CD4-positive, alpha-beta T cell treated with Interleukin-17A for 1 hour (primary cell): ENCODE measurements at places on chromosomes 6 and 20.

DNA sequence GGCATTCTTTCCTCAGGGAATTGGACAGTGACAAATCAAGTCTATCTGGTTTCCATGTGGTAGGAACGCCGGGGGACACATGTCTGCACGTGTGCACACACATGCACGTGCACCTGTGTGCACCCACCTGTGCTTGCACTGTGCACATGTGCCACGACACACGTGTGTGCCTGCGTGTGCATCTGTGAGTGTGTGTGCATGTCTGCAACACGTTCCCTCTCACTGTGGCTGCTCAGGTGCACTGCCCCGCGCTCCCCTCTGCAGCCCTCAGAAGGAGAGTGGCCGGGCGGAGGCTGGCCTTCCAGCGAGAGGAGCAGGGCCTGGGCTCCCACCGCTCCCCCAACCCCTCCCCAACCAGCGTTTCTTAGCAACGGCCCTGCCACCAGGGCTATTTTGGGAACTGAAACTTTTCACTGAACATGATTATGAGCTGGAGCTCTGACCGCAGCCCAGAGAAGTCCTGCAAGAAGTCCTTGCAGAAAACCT lies 147.8 kb downstream of the PHACTR3 start:
- no peak for DNase-seq

DNA sequence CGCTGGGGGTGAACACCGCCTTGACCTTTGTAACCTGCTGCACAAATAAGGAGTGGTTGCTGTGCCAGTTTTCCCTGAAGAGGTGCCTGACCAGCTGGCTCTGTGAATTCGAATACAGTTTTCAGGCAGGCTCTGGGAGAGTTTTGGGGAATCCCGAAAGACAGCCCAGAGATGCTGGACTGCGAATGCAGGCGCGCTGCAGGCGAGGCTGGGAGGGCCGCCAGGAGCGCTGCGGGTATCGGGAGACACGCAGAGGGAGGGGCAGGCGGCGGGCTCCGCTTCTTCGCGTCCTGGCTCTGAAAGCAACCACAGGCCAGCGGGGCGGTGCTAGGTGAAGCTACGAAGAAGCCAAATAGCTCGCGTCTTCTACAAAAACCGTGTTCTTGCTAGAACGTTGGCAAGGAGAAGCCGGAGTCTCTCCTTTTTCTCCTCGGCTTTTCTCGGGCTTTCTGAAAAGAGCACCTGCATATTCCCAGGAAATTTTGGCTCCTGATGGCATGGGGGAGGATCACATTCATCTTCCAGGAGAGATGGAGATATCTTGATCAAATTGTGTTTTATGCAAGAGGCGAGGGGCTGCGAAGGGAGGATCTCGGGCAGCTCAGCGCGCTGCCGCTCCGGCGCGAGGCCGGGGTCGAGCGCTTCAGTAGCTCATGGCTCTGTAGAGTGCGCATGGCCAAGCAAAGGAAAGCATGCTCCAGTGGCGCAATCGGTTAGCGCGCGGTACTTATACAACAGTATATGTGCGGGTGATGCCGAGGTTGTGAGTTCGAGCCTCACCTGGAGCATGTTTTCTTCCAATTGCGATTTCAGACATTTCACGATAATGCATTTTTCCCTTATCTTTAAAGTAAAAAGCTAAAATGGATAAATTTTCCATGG lies 158.1 kb upstream of the ZNF184 start:
- DNase-seq: no peak

DNA sequence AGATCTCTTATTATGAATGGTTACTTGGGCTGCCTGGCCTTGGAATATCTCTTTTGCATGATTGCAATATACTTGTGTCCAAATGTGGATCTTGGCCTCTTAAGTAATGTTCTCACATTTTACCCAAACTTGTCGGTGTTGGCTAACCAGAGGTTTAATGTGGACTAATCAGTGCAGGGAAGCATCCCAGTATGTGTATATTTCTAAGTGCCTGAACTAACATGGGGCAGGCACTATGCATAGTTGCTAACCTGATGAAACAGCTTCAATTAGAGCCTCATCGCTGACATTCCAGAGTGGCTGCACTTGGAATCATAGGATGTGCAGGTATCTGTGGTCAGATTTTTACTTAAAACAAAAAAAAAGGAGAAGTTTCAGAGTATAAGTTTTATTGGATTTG lies 160.0 kb downstream of the PDE7B start:
- no peak for DNase-seq

- no peak for DNase-seq
Observed at GRCh38 chr20:43560974-43561373, 2.1 kb downstream of the SGK2 start.

DNA sequence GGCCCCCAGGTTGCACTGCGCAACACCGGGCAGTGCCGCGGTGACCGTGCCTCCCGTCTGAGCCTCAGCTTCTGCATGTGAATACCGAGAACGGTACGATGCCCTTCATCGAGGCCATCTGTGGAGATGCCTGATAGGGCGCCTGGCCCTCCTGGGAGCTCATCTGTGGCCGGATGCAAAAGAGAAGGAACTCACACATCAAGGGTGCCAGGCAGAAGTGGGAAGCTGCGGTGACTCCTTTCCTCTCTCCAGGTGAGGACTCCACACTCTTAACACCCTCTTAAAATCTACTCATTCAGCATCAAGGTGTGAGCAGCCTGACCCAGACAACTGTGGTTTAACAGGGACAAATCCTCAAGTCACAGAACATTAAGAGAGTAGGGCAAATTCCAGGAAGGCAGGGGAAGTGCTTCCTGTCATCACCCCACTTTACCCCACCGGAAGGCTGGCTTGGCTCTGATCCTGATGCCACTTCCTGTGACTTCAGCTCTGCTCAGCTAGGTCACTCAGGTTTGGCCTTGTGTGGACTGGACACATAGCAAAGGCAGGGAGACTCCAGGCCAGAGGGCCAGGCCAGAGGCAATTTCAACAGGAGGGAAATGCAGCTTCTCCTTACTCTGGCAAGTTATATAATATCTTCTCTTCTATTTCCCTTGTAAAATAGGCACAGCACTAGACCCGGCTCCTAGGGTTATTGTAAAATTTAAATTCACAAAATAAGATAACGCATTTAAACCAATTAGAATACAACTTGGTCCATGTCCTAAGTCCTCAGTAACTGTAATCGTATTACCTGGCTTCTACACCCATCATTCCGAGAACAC lies 69.4 kb downstream of the CPNE5 start:
- peak; percentile 38 for DNase-seq

GRCh38 chr6:115901896-115902295 lies 158.8 kb downstream of the FRK start:
- DNase-seq: no peak

DNA sequence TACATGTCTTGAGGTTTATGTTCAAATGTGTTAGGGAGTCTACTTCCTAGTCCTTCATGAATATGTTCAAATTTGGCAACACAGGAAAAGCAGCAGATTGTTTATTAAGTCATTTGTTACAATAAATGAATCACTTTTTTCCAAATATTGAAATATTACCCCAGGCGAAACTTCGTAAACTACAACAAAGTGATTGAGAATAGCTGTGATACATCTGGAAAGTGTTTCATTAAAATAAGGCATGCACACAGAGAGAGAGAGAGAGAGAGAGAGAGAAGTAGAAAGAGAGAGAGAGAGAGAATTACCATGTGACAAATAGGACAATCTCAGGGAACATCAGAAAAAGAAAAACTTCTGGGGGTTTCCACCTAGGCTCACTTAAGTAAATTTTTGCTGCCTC lies 363.1 kb upstream of the PTCHD4 start:
- no peak for DNase-seq

DNA sequence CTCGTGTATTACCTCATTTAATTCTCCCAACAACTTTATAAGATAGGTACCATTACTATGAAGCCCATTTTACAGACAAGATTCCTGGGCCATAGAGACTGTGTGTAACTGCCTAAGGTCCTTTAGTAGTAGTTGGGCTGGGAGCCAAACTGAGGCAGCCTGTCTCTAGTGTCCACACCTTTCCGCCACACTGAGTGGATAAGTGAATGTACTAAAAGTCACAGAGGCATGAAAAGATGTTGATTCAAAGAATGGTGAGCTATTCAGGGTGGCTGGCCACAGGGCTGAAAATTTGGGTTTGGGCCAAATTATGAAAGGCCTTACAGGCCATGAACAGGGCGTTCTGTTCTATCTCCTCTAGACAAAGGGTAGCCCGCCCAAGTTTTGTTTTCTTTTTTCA lies 11.0 kb downstream of the CD24 start:
- no peak for DNase-seq

- no peak for DNase-seq
Observed at GRCh38 chr6:112827793-112828192, 480.7 kb downstream of the RFPL4B start.
